ELR (cell line): ENCODE measurements at places on chromosomes 6 and 20.
A peak's percentile ranks its signal among the peaks of the same experiment; 100 is the strongest.

DNA sequence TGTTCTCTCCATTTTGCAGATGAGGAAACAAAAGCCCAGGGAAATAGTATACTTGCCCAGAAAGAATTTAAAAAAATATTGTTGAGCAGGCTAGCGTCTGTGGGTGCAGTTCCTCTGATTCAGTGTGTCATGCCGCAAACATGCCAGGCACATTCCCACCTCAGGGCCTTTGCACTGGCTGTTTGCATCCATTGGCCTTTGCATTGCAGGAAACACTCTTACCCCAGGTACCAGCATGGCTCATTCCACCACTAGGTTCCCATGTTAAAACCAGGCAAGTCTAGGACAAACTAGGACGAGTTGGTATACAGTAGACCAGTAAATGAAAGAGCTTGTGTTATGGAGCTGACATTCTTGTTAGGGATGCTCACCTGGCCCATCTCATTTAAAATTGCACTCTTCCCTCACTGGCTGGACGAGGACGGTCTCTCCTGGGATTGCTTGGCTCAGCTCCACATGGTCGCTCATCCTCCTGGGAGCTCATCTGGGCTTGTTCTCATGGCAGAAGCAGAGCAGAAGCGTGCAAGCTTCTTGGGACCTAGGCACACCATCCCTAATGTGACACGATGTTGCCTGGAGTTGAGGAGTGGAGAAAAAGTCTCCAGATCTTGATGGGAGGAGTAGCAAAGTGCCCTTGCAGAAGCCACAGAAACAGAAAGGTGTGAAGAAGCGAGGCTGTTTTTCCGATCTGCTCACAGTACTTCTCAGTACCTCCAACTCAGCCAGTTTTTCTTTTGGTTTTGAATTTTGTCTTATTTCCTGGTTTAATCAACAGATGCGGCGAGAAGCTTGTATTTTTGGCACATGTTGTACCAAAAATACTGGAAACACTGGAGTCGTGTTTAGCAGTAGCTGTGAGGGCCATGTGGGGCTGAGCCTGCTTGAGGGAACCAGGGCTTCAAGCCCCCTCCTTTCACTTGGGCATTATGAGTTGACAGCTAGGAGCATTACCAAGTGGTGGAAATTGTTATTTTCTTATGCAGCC is 13.9 kb downstream of the ZNF831 start:
- no peak for DNase-seq

- DNase-seq: peak; percentile 81
Observed at GRCh38 chr6:39927159-39927558, 7.1 kb downstream of the MOCS1 start.

- DNase-seq: no peak
Observed at GRCh38 chr6:140732991-140733390, 1358.5 kb upstream of the CITED2 start.

- DNase-seq: no peak
Observed at GRCh38 chr6:21836277-21836676, 242.7 kb downstream of the SOX4 start.

DNA sequence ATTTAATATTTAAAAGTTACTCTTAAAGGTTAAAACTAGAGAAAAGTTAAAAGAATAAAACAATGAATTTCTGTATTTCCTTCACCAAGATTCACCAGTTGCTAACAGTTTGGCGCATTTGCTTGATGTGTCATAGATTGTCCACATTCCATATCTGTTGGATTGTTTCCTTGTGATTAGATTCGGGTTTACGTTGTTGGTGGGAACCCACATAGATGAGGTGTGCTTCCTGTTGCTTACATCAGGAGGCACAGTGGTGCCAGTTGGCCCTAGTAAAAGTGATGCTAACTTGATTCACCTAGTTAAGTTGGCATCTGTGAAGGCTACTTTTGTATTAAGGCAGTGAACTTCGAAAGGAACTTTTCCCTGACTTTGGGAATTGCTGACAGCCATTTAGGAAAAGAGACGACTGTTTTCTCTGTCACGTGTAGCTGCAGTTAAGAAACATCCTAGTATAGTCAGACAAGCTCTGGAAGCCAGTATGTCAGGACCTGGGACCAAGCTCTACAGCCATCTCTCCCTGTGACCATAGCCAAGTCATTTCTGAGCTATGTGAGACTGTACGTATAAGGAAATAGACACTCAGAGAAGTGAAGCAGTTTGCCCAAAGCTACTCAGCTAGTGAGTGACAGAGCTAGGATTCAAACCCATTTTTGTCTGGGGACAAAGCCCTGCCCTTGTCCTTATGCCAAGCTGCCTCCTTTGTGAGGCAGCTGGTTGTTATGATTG is 49.0 kb downstream of the PPARD start:
- DNase-seq: peak; percentile 99

- DNase-seq: peak; percentile 92
Observed at GRCh38 chr6:144346719-144347447, 61.7 kb downstream of the UTRN start.

DNA sequence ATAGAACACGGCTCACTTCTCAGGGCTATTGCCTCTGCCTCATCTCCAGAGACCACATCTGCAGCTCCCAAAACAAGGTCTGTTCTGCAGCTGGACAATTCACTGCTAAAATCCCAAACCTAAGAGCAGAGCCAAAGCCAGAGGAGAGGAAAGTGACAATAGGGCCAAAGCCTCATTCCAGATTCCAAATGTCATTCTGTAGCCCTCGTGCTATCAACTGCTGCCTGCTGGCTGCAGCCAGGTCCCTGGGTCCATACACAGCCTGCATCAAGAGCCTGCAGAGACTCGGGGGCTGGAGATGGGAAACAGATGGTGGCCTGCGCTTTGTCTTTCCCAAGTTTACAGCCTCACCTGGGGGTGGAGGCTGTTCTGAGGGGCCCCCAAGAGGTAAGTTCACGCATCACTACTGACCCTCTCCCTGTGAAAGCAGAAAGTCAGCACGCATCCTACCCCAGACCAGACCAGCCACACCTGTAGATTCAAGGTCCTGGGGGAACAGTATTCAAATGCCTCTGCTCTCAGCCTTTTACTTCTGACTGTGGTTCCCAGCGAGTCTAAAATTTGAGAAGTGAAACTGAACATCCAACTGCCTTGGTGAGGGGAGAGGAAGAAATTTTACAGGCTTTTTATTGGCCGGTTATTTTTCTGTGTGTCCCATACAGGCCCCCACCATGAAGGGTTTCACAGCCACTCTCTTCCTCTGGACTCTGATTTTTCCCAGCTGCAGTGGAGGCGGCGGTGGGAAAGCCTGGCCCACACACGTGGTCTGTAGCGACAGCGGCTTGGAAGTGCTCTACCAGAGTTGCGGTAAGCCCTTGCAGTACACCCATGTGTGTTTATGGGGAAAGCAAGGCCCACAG is at the start of gene LY86:
Gene LY86, plus strand, starts transcription at position 657 of the 860 bp plus-strand sequence. Its CDS starts 15 bp downstream, at position 672.
- no peak for DNase-seq

DNA sequence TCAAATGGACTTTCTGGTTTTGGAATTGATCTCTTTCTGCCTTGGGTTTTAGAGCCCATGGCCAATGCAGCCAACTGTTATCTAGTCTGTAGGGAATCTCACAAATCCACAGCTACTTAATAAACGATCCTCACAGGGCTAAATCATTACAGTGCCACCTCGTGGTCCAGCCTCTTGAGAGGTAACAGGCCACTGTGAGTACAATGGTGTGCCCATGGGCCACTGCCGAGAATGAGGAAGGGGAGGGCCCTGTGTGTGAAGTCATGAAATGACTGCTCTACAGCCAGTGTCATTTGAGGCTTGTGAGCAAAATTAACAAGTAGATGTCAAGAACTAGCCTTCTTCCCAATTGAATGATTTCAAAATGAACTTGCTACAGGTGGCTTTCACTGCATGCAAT is 54.3 kb upstream of the GMPR start:
- peak; percentile 49 for DNase-seq

DNA sequence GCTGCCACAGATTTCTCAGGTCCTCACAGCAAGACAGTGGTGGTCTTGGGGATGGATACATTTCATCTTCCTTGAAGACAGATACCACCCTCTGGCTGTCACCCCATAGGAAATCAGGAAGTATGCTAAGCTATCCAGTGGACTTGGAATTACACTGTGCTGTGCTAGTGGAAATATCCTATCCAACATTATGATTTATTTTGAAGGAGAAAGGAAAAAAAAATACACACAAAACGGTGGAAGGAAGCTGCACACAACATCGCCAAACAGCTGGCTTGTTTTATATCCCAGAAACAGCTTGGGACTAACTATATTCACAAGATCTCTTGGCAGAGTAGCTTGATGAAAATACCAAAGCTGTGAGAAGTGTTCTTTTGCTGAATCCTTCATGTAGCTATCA is 257.6 kb downstream of the LAMA2 start:
- no peak for DNase-seq

- no peak for DNase-seq
Observed at GRCh38 chr20:53623134-53623453, 29.5 kb upstream of the ZNF217 start.

DNA sequence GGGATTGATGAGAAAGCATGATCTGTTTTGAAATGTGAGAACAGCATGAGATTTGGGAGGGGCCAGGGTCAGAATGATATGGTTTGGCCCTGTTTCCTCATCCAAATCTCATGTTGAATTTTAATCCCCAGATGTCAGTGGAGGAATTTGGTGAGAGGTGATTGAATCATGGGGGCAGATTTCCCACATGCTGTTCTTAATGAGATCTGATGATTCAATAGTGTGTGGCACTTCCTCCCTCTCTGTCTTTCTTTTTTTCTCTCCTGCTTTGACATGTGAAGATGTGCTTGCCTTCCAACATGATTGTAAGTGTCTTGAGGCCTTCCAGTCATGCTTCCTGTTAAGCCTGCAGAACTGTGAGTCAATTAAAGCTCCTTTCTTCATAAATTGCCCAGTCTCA is 1060.3 kb upstream of the CITED2 start:
- DNase-seq: peak; percentile 22

DNA sequence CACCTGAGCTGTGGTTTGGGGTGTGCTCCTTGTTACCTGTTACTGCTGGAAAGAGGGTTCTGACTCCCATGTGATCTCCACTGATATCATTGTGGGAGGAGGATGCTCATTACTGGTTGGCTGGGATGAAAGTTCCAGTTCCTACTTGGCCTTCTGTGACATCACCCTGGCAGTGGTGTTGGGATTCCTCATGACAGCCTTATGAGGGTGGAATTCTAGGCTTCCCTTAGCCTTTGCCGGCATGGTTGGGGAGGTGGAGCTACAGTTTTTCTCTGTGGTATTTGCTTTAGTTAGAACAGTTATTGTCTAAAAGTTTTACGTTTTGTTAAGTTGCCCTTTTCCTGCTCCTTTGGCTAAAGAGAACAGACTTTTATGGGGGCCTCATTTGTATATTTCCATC is 112.1 kb downstream of the AFG1L start:
- no peak for DNase-seq

DNA sequence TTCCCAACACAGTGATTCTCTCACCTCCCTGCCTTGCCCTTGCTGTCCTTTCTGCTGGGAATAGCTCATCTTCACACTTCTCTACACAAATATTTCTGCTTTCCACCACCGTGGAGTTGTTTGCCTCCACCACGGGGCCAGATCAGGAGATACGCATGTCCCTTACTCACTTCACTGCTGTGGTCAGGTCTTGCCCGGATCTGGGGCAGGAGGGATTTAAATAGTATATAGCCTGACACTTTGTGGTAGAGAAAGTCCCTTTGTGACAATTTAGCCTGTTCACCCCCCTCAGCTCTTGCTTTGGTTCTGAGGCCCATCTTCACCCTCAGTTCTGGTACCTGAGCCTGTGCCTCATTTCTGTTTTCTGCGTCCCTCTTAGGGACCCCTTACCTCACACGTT is 92.6 kb upstream of the PREP start:
- DNase-seq: no peak

DNA sequence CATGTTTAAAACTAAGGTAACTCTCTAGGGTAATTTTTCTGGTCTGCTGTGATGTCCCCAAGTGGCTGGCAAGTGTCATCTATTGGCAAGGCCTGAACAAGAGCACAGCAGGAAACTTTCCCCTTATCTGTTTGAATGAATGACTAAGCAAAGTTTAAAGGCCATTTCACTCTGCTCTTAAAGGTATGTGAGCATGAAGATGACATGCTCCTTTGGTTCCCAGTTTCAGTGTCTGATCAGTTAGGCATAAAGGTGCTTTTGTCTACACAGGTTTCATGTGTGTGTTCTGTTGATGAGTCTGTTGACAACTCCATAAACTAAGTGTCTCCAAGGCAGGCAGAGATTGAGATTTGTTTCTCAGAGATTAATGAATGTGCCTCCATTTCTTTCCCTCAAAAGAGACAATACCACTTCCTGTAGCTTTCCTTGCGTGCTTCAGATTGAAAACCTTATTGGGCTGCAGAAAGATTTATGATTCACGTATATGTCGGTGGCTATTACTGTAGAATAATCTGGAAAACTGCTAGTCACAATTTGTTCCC is 83.9 kb downstream of the MAP3K7 start:
- DNase-seq: no peak

- no peak for DNase-seq
Observed at GRCh38 chr20:13220904-13221297, at the start of gene ISM1. ISM1 (plus strand) TSS chr20:13221274; CDS start chr20:13221777, 503 bp downstream.

DNA sequence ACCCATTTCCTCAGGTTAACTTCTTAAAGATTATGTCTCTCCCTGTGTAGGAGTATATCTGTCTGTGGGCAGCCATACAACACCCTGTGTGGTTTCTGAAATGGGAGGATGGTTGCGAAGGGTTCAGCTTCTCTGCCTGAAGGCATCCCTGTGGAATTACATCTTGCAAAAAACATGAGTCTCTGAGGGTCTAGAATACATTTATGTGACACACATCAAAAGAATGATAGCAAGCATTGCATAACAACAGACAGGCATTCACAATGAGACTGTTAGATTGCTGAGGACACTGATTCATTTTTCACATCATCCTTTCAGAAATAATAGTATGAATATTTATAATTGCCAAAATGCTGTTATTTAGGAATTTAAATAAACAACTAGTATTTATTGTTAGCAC is 670.9 kb downstream of the HTR1B start:
- DNase-seq: peak; percentile 78

- peak; percentile 33 for DNase-seq
Observed at GRCh38 chr6:13526727-13527670, 39.6 kb upstream of the GFOD1 start.

- DNase-seq: peak; percentile 43
Observed at GRCh38 chr6:30981942-30982772, 1.4 kb upstream of the MUC21 start.

GRCh38 chr20:49345524-49345923 is 67.7 kb upstream of the ZNFX1 start:
- peak; percentile 85 for DNase-seq

GRCh38 chr20:3712279-3712873 is at the start of gene SIGLEC1:
SIGLEC1 (minus strand) TSS chr20:3712600; CDS start chr20:3707128, 5,472 bp downstream.
- DNase-seq: no peak

DNA sequence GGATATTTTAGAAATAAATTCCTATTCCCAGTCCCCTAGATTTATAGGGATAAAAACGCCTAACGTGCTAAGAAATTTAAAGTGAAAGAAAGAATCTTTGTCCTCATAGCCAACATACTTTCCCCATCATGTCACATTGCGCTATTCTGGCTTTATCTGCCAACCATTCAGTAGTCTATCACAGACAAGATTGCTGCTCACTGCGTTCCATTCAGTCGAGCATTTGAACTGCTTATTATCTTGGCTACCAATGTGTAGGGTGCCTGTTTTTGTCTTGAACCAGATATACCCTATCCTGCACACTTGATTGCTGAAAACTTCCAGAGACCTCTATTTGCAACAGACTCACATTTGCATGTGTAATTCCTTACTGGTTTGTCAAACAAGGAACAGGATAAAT is 751.5 kb downstream of the EPHA7 start:
- DNase-seq: no peak
